Epithelial cell of alveolus of lung (primary cell): ENCODE measurements at places on chromosomes 5 and 9. TPM values are rescaled to one million over a fixed set of nuclear protein-coding genes. Genes with fewer than 3 reads are reported as not detected.

The ARL10 gene
- 5.7 and 20.5 TPM in 2 replicates for total RNA-seq

The BTNL9 gene
- total RNA-seq: not detected in 2 replicates

The PTGDS gene
- total RNA-seq: 0.39 and 78.2 TPM in 2 replicates

The AQP7 gene
- total RNA-seq: not detected in 2 replicates

The ANKRD18B gene
- total RNA-seq: under 0.01 and 0.13 TPM in 2 replicates

The CD72 gene
- 0.39 and 1.1 TPM in 2 replicates for total RNA-seq

The STXBP1 gene
- 34.9 and 60.6 TPM in 2 replicates for total RNA-seq

The TPPP gene
- 0.24 TPM in 1 of 2 replicates, not detected in the other for total RNA-seq

The KIAA1191 gene
- total RNA-seq: 90.2 and 106 TPM in 2 replicates

The TAF1L gene
- under 0.01 TPM in 1 of 2 replicates, not detected in the other for total RNA-seq

The KIAA0825 gene
- total RNA-seq: 2.2 and 7.7 TPM in 2 replicates

The IARS1 gene
- 63.4 and 242 TPM in 2 replicates for total RNA-seq

The MRNIP gene
- 4.5 and 22.0 TPM in 2 replicates for total RNA-seq

The IER5L gene
- 54.2 and 109 TPM in 2 replicates for total RNA-seq

The IRX1 gene
- 1.7 TPM in 1 of 2 replicates, not detected in the other for total RNA-seq

The SLC6A7 gene
- total RNA-seq: under 0.01 TPM in 1 of 2 replicates, not detected in the other

The RAI14 gene
- 52.1 and 224 TPM in 2 replicates for total RNA-seq

The TRIM7 gene
- total RNA-seq: 2.5 and 3.8 TPM in 2 replicates

The IL13 gene
- not detected in 2 replicates for total RNA-seq
